Caco-2 (cell line): ENCODE measurements at places on chromosomes 2 and 18. TPM values are rescaled to one million over a fixed set of nuclear protein-coding genes. Genes with fewer than 3 reads are reported as not detected.

DNA sequence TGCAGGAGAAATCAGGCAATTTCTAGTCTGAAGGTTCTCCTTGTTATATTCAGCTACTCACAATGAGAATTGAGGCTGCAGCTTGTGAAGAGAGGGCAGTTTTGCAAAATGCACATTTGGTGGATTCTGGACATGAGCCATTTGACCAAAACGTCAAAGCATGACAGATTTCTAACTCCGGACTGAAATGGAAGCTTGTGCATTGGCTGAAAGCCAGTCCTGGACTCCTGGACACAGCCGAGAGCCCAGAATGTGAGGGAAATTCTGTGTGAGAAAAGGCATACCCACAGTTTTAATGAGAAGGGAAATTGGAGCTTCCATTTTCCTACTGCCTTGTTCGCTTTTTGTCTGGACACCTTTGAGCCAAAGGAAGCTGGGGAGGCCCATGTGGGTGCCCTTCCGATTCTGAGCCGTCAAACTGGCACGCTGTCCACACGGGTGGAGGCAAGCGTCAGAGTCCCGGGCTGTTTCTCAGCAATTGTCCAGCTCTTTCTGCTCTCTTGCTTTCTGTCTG lies 23.7 kb upstream of the ROCK2 start:
- no peak for DNase-seq
- H3K36me3 ChIP-seq: no peaks in the 10 kb centered on the region
- H3K4me1 ChIP-seq: peaks cover 24% of the 10 kb centered on the region
- no peak overlapping the region for H3K4me3 ChIP-seq
- no peak overlapping the region for H3K27ac ChIP-seq

- H3K4me3 ChIP-seq: no peak overlapping the region
- no peak for DNase-seq
- H3K27ac ChIP-seq: no peak overlapping the region
Observed at GRCh38 chr18:74549591-74550104, 15.3 kb downstream of the CNDP1 start.

GRCh38 chr2:204072443-204073324 lies 136.1 kb downstream of the ICOS start:
- 0 out of 2 replicates have a peak, but pooled peaks cover 5% of the 10 kb centered on the region for H3K4me1 ChIP-seq
- DNase-seq: peak; percentile 68
- no peaks in the 10 kb centered on the region; the same call in 1 of the 2 replicates for H3K27me3 ChIP-seq
- H3K27ac ChIP-seq: no peak overlapping the region
- H3K4me3 ChIP-seq: no peak overlapping the region

GRCh38 chr2:240165661-240166060 lies 25.2 kb upstream of the OTOS start:
- no peaks in the 10 kb centered on the region for H3K36me3 ChIP-seq
- no peaks in the 10 kb centered on the region for H3K27me3 ChIP-seq
- no peak overlapping the region for H3K4me3 ChIP-seq
- no peaks in the 10 kb centered on the region for H3K4me1 ChIP-seq
- H3K27ac ChIP-seq: no peak overlapping the region

DNA sequence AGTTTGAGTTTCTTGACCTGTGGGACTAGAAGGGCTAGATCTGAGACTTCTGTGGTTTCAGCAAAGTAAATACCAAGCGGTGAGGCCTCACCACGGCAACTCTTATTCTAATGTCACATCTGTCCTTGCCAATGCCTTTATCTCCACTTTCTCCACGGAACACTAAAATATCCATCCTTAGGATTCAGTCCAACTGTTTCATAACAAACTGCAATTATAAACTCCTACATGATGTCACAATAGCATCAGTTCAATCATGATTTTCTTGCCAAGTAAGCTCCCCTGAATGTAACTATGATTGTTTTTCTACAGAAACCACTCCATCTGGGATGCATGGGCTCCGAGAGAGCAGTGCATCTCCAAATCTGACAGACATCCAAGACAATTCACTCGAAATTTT lies 79.6 kb downstream of the LRATD1 start:
- DNase-seq: no peak
- no peak overlapping the region for H3K4me3 ChIP-seq
- no peaks in the 10 kb centered on the region for H3K36me3 ChIP-seq
- H3K27ac ChIP-seq: no peak overlapping the region

GRCh38 chr2:219423652-219424377 lies 5.6 kb downstream of the DES start:
- DNase-seq: no peak
- no peak overlapping the region for H3K4me3 ChIP-seq
- no peak overlapping the region for H3K27ac ChIP-seq
- no peaks in the 10 kb centered on the region for H3K27me3 ChIP-seq
- H3K36me3 ChIP-seq: no peaks in the 10 kb centered on the region
- 0 out of 2 replicates have a peak, but pooled peaks cover 4% of the 10 kb centered on the region for H3K4me1 ChIP-seq

- no peaks in the 10 kb centered on the region for H3K27me3 ChIP-seq
- no peaks in the 10 kb centered on the region for H3K36me3 ChIP-seq
- no peak overlapping the region for H3K27ac ChIP-seq
- H3K4me3 ChIP-seq: no peak overlapping the region
Observed at GRCh38 chr2:236919209-236919608, 166.5 kb upstream of the COPS8 start.

GRCh38 chr2:18219676-18220075 lies 340.8 kb downstream of the RDH14 start:
- H3K27me3 ChIP-seq: no peaks in the 10 kb centered on the region
- no peaks in the 10 kb centered on the region for H3K36me3 ChIP-seq
- H3K4me1 ChIP-seq: no peaks in the 10 kb centered on the region
- no peak overlapping the region for H3K4me3 ChIP-seq

- no peaks in the 10 kb centered on the region for H3K4me1 ChIP-seq
- DNase-seq: no peak
- no peaks in the 10 kb centered on the region for H3K36me3 ChIP-seq
Observed at GRCh38 chr2:209125291-209125690, 298.6 kb upstream of the MAP2 start.

DNA sequence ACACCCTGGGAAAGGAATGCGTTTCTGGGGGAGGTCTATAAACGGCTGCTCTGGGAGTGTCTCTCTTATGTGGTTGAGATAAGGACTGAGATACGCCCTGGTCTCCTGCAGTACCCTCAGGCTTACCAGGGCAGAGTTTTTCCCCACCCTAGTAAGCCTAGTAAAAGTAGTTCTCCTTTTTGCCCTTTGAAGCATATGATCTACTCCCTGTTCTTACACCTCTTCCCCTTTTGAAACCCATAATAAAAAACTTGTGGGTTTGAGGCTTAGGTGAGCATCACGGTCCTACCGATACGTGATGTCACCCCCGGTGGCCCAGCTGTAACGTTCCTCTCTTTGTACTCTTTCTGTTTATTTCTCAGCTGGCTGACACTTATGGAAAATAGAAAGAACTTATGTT lies 97.4 kb downstream of the FSIP2 start:
- no peaks in the 10 kb centered on the region for H3K4me1 ChIP-seq
- no peaks in the 10 kb centered on the region for H3K27me3 ChIP-seq
- DNase-seq: no peak
- no peak overlapping the region for H3K4me3 ChIP-seq
- no peaks in the 10 kb centered on the region for H3K36me3 ChIP-seq

GRCh38 chr2:45442026-45442425 lies 169.0 kb downstream of the SRBD1 start:
- peaks cover 21% of the 10 kb centered on the region for H3K4me1 ChIP-seq
- no peak for DNase-seq

DNA sequence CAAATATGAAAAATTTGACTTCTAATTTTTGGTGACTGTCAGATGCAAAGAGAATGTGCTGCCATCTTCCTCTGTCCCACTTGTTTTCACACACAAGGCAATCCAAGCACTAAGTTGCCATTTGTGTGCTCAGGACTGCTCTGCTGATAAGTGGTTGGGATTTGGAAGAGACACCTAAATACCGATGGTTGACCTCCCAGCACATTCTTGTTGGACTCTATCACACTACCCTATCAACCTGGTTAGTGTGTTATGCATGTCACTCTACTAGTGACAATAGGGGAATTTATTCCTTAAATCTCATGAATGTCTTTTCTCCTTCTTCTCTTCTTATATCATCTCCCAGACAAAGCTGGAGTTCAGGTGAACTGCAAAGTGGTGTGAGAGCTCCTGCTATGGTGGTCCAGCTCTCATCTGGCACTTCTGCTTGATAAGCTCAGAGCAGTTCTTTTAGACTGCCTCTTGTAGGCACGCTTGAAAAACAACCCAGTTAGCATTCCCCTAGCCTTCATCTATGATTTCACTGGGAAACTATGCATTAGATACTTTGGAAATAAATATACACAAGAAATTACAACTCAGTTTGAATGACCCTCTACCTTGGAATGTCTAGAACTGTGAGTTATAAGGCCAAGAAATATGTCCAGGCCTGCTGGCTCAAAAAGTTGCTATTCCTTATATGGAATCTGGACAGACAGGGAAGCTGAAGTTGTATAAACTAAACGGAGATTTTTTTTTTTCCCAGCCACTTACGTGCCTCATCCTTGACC lies 404.8 kb downstream of the MEIS1 start:
- H3K27me3 ChIP-seq: no peaks in the 10 kb centered on the region
- no peak overlapping the region for H3K27ac ChIP-seq
- no peak overlapping the region for H3K4me3 ChIP-seq
- DNase-seq: no peak
- peaks cover 17% of the 10 kb centered on the region for H3K4me1 ChIP-seq

GRCh38 chr2:98658816-98659490 lies 50.6 kb downstream of the UNC50 start:
- H3K4me1 ChIP-seq: no peaks in the 10 kb centered on the region
- H3K27me3 ChIP-seq: no peaks in the 10 kb centered on the region
- H3K36me3 ChIP-seq: no peaks in the 10 kb centered on the region
- no peak overlapping the region for H3K4me3 ChIP-seq
- DNase-seq: no peak
- no peak overlapping the region for H3K27ac ChIP-seq

- no peaks in the 10 kb centered on the region for H3K36me3 ChIP-seq
- H3K4me3 ChIP-seq: no peak overlapping the region
- H3K4me1 ChIP-seq: no peaks in the 10 kb centered on the region
- H3K27ac ChIP-seq: no peak overlapping the region
- no peak for DNase-seq
- no peaks in the 10 kb centered on the region for H3K27me3 ChIP-seq
Observed at GRCh38 chr18:56108478-56109367, 520.7 kb upstream of the TCF4 start.

GRCh38 chr2:85605406-85606115 lies 3.1 kb upstream of the TMEM150A start:
- H3K27me3 ChIP-seq: no peaks in the 10 kb centered on the region
- H3K27ac ChIP-seq: no peak overlapping the region
- no peak for DNase-seq
- peaks cover 10% of the 10 kb centered on the region; the same call in 1 of the 2 replicates for H3K4me1 ChIP-seq
- H3K4me3 ChIP-seq: no peak overlapping the region

DNA sequence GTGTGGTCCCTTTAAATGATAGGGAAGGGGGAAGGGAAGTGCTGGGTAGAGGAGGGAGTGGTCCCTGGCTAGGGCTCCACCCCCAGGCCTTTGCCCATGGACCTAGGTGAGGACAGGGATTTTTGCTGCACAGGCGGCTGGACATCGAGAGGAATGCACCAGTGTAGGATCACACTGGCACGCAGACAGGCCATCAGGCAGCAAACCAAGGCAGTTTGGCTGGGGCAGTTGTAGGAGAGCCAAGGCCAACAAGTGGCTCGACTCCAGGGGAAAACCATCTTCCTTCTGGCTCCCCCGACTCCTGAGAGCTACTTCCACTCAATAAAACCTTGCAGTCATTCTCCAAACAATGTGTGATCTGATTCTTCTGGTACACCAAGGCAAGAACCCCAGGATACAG lies 402.0 kb upstream of the LRRTM1 start:
- no peaks in the 10 kb centered on the region for H3K4me1 ChIP-seq
- no peaks in the 10 kb centered on the region for H3K36me3 ChIP-seq
- no peak overlapping the region for H3K27ac ChIP-seq
- no peaks in the 10 kb centered on the region for H3K27me3 ChIP-seq
- no peak overlapping the region for H3K4me3 ChIP-seq
- DNase-seq: no peak

GRCh38 chr2:125397535-125398251 lies 1258.3 kb upstream of the GYPC start:
- H3K27me3 ChIP-seq: no peaks in the 10 kb centered on the region
- H3K27ac ChIP-seq: no peak overlapping the region
- DNase-seq: no peak
- H3K36me3 ChIP-seq: no peaks in the 10 kb centered on the region
- H3K4me3 ChIP-seq: no peak overlapping the region

DNA sequence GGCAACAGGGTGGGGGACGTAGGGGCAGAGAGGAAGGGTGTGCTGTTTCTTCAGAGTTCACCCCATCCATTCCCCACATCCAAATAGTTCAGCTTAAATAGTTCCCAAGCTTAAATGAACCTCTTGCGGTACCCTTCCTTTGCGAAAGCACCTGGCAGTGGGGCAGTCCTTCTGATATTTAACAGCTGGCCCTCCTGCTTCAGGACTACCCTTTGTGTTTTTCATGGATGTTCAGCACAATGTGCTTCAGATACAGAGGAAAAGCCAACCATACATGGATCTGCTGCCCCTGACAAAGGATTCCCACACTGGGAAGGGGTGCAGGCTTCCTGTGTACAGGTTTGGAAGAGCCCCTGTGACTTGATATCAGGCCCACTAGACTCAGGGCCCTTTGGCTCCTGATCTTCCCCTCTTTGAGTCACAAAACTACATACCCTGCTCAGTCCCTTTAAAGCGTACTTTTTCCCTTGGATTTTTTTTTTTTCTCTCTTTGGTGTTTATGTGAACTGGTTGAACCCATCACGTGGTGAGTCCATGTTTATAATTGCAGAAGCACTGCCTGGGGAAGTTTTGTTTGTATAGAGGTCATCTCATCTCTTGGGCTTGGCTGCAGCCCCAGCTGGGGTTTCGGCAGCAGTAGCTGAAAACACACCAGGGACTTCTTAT lies 45.3 kb upstream of the IGFBP5 start:
- H3K27me3 ChIP-seq: no peaks in the 10 kb centered on the region
- H3K27ac ChIP-seq: no peak overlapping the region
- H3K4me3 ChIP-seq: no peak overlapping the region

DNA sequence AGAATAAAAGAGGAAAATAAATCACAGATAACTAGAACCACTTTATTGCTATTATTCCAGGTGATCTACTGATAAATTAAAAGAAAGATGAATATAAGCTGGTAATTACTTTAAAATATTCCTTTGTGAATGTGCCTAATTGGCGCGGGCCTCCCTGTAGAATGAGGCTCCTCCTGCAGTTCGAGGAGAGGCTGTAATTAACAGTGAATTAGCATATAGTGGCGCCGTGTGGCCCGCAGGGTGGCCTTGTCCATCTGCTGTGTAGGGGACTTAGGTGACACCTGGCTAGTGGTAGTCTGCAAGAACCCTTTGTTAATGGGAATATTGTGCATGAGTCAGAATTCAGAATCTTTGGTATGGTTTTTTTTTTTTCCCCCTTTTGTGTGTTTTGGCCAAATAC lies 119.8 kb downstream of the AGAP1 start:
- H3K4me3 ChIP-seq: no peak overlapping the region
- no peaks in the 10 kb centered on the region for H3K27me3 ChIP-seq
- no peaks in the 10 kb centered on the region for H3K4me1 ChIP-seq

GRCh38 chr2:98508709-98509066 lies 64.0 kb downstream of the INPP4A start:
- H3K27ac ChIP-seq: no peak overlapping the region
- no peak overlapping the region for H3K4me3 ChIP-seq
- H3K4me1 ChIP-seq: no peaks in the 10 kb centered on the region
- H3K27me3 ChIP-seq: no peaks in the 10 kb centered on the region
- no peak for DNase-seq

Gene FBXO15
- 0.29 TPM in 1 of 2 replicates, not detected in the other for total RNA-seq

Gene SERPINB4
- total RNA-seq: not detected in 2 replicates

Gene ASB18
- total RNA-seq: not detected in 2 replicates

Gene TRABD2A
- 1.3 and 1.4 TPM in 2 replicates for total RNA-seq

Gene ASPRV1
- total RNA-seq: 0.32 and 0.66 TPM in 2 replicates

Gene TDRD15
- total RNA-seq: not detected in 2 replicates

Gene POTEI
- total RNA-seq: 7.0 and 7.3 TPM in 2 replicates

Gene CD8B
- 9.1 and 10.0 TPM in 2 replicates for total RNA-seq

Gene GALR1
- not detected in 2 replicates for total RNA-seq

Gene IL1RL2
- not detected in 2 replicates for total RNA-seq

Gene RNU2-63P
- total RNA-seq: 18.6 and 19.4 TPM in 2 replicates

Gene GCKR
- total RNA-seq: 0.65 TPM in 1 of 2 replicates, not detected in the other
